WTC11 (cell line): ENCODE measurements at places on chromosomes 2 and 18. TPM values are rescaled to one million over a fixed set of nuclear protein-coding genes. Genes with fewer than 3 reads are reported as not detected.

DNA sequence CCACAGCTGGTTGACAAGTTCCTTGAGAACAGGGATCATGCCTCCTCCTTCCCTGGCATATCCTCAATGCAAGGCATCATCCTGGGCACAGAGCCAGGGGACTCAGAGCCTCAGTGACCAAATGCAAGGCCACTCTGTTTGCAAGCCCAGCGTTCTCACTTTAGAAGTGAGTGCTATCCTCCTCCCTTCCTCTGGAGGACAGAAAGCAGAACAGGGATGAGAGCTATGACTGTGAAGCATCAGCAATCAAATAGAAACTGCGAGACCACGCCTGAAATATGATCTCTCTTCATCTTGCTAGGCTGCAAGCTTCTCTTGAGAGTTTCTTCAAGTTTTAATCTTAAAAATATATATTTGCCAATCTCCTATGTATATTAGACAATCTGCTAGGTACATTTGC lies 119.8 kb downstream of the LRATD1 start:
- no peaks in the 10 kb centered on the region for H3K36me3 ChIP-seq
- no peaks in the 10 kb centered on the region for H3K4me1 ChIP-seq
- no peak for DNase-seq
- no peak overlapping the region for H3K27ac ChIP-seq

- H3K27me3 ChIP-seq = peaks cover 6% of the 10 kb centered on the region
- H3K27ac ChIP-seq = peak overlapping the region; percentile 81
- DNase-seq = no peak
- no peaks in the 10 kb centered on the region for H3K36me3 ChIP-seq
- peaks cover 19% of the 10 kb centered on the region for H3K4me1 ChIP-seq
These were observed 625 bp upstream of the NBAS start for GRCh38 chr2:15561574-15562344.

GRCh38 chr18:62073461-62074281 lies 113.2 kb downstream of the PIGN start:
- H3K4me1 ChIP-seq = no peaks in the 10 kb centered on the region
- H3K4me3 ChIP-seq = no peak overlapping the region
- no peak for DNase-seq

- H3K4me1 ChIP-seq = peaks cover 18% of the 10 kb centered on the region
- H3K27me3 ChIP-seq = peaks cover 18% of the 10 kb centered on the region
- peaks cover 23% of the 10 kb centered on the region for H3K36me3 ChIP-seq
- H3K4me3 ChIP-seq = no peak overlapping the region
- no peak for DNase-seq
These were observed 5.5 kb upstream of the DPP4 start for GRCh38 chr2:162079514-162079913.

DNA sequence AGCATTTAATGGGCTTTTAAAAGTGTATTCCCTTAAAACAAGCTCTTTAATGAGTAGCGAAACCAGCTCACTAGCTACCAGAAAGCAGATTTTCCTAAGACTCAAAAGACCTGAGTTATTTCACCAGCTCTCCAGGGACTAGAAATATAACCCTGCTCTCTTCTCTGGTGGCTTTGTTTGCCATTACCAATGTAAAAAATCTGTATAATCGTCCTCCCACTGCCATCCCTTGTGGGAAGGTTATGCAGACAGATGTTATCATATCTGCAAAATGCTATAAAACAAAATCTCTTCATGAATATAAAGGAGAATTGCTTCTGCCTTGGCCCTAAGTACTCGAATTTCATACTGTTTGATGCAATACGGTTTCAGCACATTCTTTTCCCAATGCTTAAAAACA lies 335.2 kb downstream of the NUP35 start:
- H3K27ac ChIP-seq = no peak overlapping the region
- peaks cover 7% of the 10 kb centered on the region; the same call in 1 of the 2 replicates for H3K4me1 ChIP-seq
- no peak for DNase-seq
- peaks cover 2% of the 10 kb centered on the region; the same call in 1 of the 2 replicates for H3K27me3 ChIP-seq

GRCh38 chr2:147683380-147683779 lies 161.4 kb upstream of the ACVR2A start:
- H3K4me3 ChIP-seq = no peak overlapping the region
- H3K27me3 ChIP-seq = peaks cover 2% of the 10 kb centered on the region; the same call in 1 of the 2 replicates
- H3K27ac ChIP-seq = no peak overlapping the region
- peaks cover 24% of the 10 kb centered on the region for H3K36me3 ChIP-seq
- DNase-seq = no peak
- H3K4me1 ChIP-seq = peaks cover 19% of the 10 kb centered on the region

- H3K4me1 ChIP-seq = peaks cover 5% of the 10 kb centered on the region
- H3K4me3 ChIP-seq = no peak overlapping the region
- no peak overlapping the region for H3K27ac ChIP-seq
- H3K36me3 ChIP-seq = peaks cover 3% of the 10 kb centered on the region; the same call in 1 of the 2 replicates
- H3K27me3 ChIP-seq = no peaks in the 10 kb centered on the region
- no peak for DNase-seq
These were observed 68.1 kb downstream of the DYSF start for GRCh38 chr2:71521436-71521950.

DNA sequence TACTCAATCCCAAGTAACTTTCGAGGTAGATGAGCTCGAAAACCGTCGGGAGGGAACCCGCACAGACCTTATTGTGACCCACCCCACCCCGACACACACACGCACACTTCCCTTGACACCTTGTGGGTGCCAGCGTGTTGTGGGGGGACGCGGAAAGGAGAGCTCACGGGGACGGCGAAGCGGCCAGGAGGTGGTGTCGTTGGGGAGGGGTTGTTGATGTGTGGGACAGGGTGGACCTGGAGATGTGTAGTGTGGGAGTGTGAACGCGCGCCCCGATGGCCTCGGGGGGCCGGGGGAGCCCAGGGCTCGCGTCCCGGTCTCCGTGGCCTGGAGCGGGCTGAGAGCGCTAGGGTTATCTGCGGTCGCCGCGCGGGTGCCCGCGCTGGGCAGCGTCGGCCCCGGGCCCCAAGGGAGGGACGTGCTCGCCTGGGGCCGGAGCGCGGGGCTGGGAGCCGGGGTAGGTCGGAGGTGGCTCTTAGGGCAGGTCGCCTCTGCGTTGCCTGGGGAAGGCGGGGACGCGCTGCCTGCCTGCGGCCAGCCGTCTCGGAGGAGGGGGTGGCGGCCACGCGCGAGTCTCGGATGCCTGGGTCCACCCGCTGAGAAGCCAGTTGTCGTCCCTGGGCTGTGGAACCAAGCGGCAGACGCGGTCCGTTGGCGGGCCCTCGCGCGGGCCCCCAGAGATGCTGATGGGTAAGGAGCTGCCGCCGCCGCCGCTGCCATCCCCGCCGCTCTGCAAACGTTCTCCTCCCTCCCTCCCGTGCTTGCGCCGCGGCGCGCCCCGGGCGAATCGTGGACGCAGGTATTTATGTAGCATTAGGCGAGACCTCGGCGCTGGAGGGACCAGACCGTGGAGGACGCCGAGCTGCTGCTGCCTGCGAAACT lies 1.6 kb downstream of the KLHL29 start:
- H3K27ac ChIP-seq = no peak overlapping the region
- peaks cover 62% of the 10 kb centered on the region for H3K27me3 ChIP-seq
- H3K4me3 ChIP-seq = peak overlapping the region; percentile 94
- DNase-seq = peak; percentile 45
- H3K36me3 ChIP-seq = no peaks in the 10 kb centered on the region
- H3K4me1 ChIP-seq = peaks cover 37% of the 10 kb centered on the region

DNA sequence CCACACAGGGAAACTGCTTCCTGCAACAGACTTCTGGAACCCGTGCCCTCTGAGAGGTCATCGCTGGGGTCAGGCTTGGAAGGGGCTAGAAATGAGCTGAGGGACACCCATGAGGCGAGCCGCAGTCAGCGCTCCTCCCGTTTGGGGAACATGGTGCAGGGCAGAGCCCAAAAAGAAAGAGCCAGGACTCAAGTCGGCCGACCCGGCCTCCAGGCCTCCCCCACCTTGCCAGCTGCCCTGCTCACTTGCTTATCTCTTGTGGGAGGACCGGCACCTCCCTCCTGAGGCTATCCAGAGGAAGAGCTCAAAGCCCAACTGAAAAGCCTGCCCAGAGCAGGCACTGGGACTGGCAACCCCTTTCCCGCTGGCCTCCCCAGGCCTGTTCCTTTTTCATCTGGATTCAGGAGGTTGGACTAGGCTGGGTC lies 43.6 kb downstream of the SCTR start:
- no peaks in the 10 kb centered on the region for H3K27me3 ChIP-seq
- DNase-seq = no peak
- no peak overlapping the region for H3K27ac ChIP-seq
- H3K36me3 ChIP-seq = no peaks in the 10 kb centered on the region
- H3K4me1 ChIP-seq = peaks cover 14% of the 10 kb centered on the region

GRCh38 chr18:2412996-2413751 lies 158.1 kb downstream of the METTL4 start:
- H3K4me1 ChIP-seq = peaks cover 8% of the 10 kb centered on the region
- no peak overlapping the region for H3K4me3 ChIP-seq

GRCh38 chr2:38462121-38462661 lies 85.1 kb upstream of the ATL2 start:
- H3K4me3 ChIP-seq = no peak overlapping the region
- no peaks in the 10 kb centered on the region for H3K36me3 ChIP-seq
- DNase-seq = no peak
- H3K4me1 ChIP-seq = peaks cover 4% of the 10 kb centered on the region

- H3K4me1 ChIP-seq = peaks cover 1% of the 10 kb centered on the region; the same call in 1 of the 2 replicates
These were observed 268.0 kb downstream of the NR4A2 start for GRCh38 chr2:156064540-156064939.

- no peaks in the 10 kb centered on the region; the same call in 1 of the 2 replicates for H3K27me3 ChIP-seq
- H3K4me1 ChIP-seq = peaks cover 31% of the 10 kb centered on the region
- no peak overlapping the region for H3K27ac ChIP-seq
- DNase-seq = no peak
- H3K36me3 ChIP-seq = peaks cover 10% of the 10 kb centered on the region
These were observed 46.9 kb upstream of the SPATS2L start for GRCh38 chr2:200259577-200259957.

- DNase-seq = no peak
- no peaks in the 10 kb centered on the region for H3K4me1 ChIP-seq
- H3K36me3 ChIP-seq = no peaks in the 10 kb centered on the region
- no peak overlapping the region for H3K4me3 ChIP-seq
These were observed 65.2 kb upstream of the MGAT4A start for GRCh38 chr2:98795891-98796676.

GRCh38 chr2:112790305-112790704 lies 6.0 kb upstream of the IL1A start:
- peak overlapping the region; percentile 65; the same call in 1 of the 2 replicates for H3K27ac ChIP-seq
- H3K36me3 ChIP-seq = peaks cover 3% of the 10 kb centered on the region
- no peaks in the 10 kb centered on the region; the same call in 1 of the 2 replicates for H3K27me3 ChIP-seq
- H3K4me3 ChIP-seq = no peak overlapping the region

- H3K36me3 ChIP-seq = no peaks in the 10 kb centered on the region
- peak overlapping the region; percentile 86 for H3K27ac ChIP-seq
- H3K27me3 ChIP-seq = no peaks in the 10 kb centered on the region
- H3K4me1 ChIP-seq = peaks cover 32% of the 10 kb centered on the region
These were observed 77.3 kb downstream of the SOCS6 start for GRCh38 chr18:70366174-70366573.

GRCh38 chr2:204869132-204869823 lies 324.0 kb downstream of the PARD3B start:
- H3K27me3 ChIP-seq = no peaks in the 10 kb centered on the region
- peaks cover 9% of the 10 kb centered on the region for H3K36me3 ChIP-seq
- DNase-seq = no peak
- peaks cover 21% of the 10 kb centered on the region for H3K4me1 ChIP-seq

DNA sequence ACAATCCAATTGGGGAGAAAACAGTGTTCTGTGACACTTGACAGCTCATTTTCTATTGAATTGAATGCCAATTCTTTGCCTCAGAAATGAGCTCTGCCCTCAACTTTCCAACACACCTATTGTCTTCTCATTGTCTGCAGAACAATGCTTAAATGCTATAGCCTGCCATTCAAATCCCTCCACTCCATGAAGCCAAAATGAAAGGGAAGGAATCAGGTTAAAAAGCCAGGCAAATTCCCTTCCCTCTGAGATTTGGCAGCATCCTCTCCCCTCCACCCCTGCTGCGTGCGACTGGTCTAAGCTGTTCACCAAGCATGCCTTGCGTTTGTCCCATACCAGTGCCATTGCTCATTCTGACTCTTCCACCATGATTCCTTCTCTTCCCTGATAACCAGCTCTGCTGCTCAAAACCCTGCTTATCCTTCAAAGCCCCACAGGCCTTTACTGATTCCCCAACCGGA lies 32.4 kb upstream of the TMEM131 start:
- H3K4me1 ChIP-seq = peaks cover 4% of the 10 kb centered on the region; the same call in 1 of the 2 replicates
- no peak for DNase-seq
- H3K4me3 ChIP-seq = no peak overlapping the region
- no peaks in the 10 kb centered on the region; the same call in 1 of the 2 replicates for H3K36me3 ChIP-seq
- no peak overlapping the region for H3K27ac ChIP-seq

DNA sequence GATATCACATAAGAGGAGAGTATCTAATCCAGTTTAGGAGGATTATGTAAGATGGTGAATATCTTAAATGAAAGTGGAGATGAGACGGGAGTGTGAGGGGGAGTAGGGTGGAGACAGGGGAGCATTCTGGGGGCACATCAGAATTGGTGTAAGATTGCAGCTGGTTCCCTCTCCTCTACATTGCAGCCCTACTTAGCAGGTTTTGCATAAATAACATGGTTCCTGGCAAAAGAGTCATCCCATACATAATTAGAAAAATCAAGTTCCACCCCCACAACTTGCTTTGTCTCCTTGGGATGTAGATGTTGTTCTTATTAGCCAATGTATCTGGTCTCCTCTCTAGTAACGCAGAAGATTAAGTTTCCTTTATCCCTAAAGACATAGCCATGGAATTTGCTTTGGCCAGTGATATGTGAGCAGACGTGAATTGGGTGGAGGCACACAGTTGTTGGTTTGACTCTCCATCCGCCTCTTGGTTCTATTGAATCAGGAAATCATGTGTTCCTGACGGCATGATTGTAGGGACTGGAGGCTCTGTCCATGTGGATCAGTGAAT lies 137.9 kb downstream of the KLHL14 start:
- H3K4me1 ChIP-seq = peaks cover 7% of the 10 kb centered on the region
- no peaks in the 10 kb centered on the region for H3K36me3 ChIP-seq
- H3K4me3 ChIP-seq = no peak overlapping the region
- DNase-seq = no peak
- H3K27ac ChIP-seq = no peak overlapping the region

- DNase-seq = no peak
- H3K36me3 ChIP-seq = peaks cover 12% of the 10 kb centered on the region
- peaks cover 45% of the 10 kb centered on the region for H3K27me3 ChIP-seq
- no peaks in the 10 kb centered on the region for H3K4me1 ChIP-seq
- H3K4me3 ChIP-seq = peak overlapping the region; percentile 56
These were observed 775 bp downstream of the SNED1 start for GRCh38 chr2:240998995-240999791.

- no peaks in the 10 kb centered on the region for H3K36me3 ChIP-seq
- no peak for DNase-seq
- H3K4me3 ChIP-seq = no peak overlapping the region
These were observed 91.4 kb downstream of the PPP1R1C start for GRCh38 chr2:182077023-182077422.

- H3K27ac ChIP-seq = no peak overlapping the region
- H3K27me3 ChIP-seq = no peaks in the 10 kb centered on the region
- H3K4me1 ChIP-seq = no peaks in the 10 kb centered on the region
- H3K36me3 ChIP-seq = peaks cover 36% of the 10 kb centered on the region
- H3K4me3 ChIP-seq = no peak overlapping the region
- DNase-seq = no peak
These were observed 101.2 kb downstream of the DGKD start for GRCh38 chr2:233455491-233455890.

Gene FBXO36
- 4.0 to 5.3 TPM (median 4.6 TPM) in 3 replicates for total RNA-seq

Gene SEMA4F
- total RNA-seq = 5.7 to 7.4 TPM (median 6.3 TPM) in 3 replicates

Gene YES1
- total RNA-seq = 89.7 to 113 TPM (median 96.6 TPM) in 3 replicates

Gene PLGLB2
- total RNA-seq = 0.15 to 0.41 TPM (median 0.37 TPM) in 3 replicates

Gene NT5DC4
- total RNA-seq = not detected in 3 replicates

Gene FAM237A
- not detected in 3 replicates for total RNA-seq

Gene TNFAIP6
- 0.11 to 0.18 TPM (median 0.11 TPM) in 3 replicates for total RNA-seq

Gene RGPD4
- total RNA-seq = 0.04 to 0.05 TPM in 2 of 3 replicates, not detected in the other

Gene TMEM169
- 1.8 to 3.5 TPM (median 3.3 TPM) in 3 replicates for total RNA-seq

Gene KCNIP3
- 2.1 to 3.3 TPM (median 3.1 TPM) in 3 replicates for total RNA-seq

Gene STK17B
- total RNA-seq = 11.2 to 11.8 TPM (median 11.7 TPM) in 3 replicates
